ENCODE measurements at places on chromosomes 1 and 21.

DNA sequence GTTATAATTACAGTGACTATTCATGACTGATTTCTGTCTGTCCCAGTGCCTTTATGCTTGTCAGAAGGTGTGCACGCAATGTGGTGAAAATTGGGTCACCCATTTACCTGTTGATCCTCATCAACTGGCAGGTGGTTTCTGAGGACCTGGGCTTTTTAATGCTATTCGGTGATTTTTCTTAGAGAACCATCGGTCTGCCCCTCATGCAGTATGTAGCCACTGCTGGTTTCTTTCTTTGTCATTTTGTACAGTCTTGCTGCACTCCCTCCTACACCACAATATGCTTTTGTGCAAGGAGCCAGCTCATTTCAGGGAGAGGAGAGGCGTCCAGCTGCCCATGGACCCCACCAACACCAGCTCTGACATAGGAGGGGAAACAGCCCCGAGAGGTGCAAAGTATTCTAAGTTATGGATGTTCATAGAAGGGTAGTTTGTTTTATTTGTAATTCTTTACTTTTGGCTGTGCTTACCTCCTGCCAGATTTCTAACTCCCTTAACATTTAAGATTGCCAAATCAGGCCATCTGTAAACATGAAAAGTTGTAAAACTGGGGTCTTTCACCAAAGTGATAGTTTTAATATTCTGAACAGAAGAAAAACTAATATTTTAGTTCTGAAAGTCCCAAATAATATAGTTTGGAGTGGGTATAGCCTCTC, 325.3 kb downstream of the PTBP2 start:
- no peak for DNase-seq

DNA sequence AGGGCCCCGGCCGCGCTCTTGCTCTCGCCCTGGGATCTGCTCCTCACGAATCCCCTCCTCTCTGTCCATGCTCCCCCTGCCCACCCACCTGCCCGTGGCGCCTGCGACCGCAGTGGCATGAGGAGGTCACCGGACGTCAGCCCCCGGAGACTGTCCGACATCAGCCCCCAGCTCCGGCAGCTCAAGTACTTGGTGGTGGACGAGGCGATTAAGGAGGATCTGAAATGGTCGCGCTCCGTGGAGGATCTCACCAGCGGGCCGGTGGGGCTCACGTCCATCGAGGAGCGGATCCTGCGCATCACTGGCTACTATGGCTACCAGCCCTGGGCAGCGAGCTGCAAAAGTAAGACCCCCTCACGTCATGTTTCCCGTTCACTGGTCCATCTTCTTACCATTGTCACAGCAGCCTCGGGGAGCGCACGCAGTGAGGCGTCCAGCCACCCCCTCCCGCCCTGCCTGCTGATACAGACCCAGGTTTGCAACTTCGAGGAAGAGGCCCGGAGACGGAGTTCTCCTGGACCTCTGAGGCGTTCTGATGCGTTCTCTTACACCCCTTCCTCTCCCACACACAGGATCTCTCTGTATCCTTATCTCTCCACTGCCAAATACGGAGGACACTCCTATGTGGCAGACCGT, 1.1 kb downstream of the SLC35F3 start:
- no peak for DNase-seq

DNA sequence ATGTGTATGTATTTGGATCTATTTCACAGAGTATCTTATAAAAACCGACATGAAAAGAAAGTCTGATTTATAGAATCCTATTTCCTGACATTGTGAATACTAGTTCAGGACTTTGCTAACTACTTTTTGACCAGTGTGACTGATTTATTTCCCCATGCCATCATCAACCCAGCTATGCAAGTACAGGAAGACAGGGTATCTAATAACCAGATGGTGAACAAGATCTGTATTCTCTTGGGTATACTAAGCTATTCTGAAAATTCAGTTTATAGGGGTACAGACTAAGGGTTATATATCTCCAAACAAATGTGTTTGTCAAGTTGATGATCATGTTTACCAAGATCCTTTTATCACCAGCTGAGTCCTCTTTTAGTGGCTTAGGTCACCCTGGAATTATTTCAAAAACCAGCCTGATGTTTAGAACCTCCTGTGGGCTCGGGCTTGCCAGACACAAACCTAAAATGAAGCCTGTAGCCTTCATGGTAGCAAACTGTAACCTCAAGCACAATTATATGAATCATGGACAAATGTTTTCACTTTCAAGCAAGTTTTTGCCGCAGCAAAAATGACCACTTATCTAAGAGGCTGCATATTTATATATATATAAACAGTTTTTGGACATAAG, 185.1 kb downstream of the FGGY start:
- DNase-seq = no peak

- DNase-seq = no peak
These were observed 24.6 kb upstream of the KIF1B start for GRCh38 chr1:10185759-10186158.

DNA sequence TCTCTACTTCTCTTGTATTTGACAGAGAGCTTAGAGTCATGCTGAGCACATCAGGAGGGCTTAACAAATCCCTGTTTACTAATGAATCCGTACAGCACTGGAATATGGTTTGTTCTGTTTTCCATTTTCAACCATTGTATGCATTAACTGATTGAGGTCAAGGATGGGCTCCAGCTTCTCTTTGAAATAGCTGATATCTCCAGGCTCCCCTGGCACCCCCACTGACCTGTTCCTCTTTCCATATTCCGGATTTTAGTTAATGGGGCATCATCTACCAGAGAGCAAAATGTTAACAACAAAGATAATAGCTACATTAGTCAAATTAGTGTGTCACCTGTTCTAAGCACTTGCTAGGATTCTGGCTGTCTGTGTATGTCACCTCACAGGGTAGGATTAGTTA, 57.6 kb downstream of the NENF start:
- no peak for DNase-seq

Data from urothelium cell line (cell line).